ENCODE measurements at places on chromosomes 1 and 21. TPM values are rescaled to one million over a fixed set of nuclear protein-coding genes. Genes with fewer than 3 reads are reported as not detected.

GRCh38 chr21:45996311-45997204 is 15.0 kb downstream of the COL6A1 start:
- no peak for DNase-seq

GRCh38 chr1:230158415-230159291 is 91.6 kb downstream of the GALNT2 start:
- DNase-seq = peak; percentile 91

DNA sequence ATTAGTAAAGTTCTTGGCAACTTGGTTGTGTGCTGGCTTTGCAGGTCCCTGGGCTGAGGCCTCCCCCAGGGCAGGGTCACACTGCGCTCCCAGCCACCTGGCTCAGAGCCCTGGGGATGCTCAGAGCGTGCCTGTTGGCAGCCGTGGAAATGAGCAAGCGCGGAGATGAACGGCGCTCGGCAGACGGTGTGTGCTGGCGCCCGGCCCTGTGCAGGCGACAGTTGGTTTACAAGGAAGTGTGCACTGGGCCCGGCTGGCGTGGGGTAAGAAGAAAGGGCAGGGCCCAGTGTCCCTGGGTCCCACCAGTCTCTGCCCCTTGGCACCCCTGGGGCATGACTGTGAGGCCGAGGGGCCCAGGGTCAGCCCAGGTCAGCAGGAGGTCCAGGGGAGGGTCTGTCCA is 25.7 kb upstream of the PEX10 start:
- DNase-seq = peak; percentile 28

Gene THAP3
- total RNA-seq = 54.6 TPM

Gene SLC16A4
- total RNA-seq = 0.29 TPM

DNA sequence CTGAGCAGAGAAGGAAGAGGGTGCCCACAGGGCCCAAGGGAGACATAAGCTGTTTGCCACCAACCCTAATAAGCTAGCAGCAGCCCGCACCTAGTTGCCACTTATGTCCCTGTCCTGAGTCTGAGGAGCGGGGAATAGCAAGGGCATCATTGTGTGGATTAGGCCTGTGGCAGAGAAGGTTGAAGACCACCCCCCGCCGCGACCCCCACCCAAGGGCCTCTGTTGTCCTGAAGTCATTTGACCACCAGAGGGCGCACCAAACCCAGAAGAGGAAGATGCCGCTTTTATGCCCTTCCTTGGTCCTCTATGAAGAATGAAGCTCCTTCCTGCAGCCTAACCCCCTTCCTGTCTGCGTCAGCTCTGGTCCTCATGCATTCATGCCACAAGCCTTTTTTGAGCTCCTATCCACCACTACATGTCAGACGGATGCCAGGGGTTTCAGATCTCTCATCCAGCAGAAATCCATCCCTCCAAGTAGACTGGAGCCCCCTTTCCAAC is 16.6 kb downstream of the RHBG start:
- DNase-seq = peak; percentile 75

DNA sequence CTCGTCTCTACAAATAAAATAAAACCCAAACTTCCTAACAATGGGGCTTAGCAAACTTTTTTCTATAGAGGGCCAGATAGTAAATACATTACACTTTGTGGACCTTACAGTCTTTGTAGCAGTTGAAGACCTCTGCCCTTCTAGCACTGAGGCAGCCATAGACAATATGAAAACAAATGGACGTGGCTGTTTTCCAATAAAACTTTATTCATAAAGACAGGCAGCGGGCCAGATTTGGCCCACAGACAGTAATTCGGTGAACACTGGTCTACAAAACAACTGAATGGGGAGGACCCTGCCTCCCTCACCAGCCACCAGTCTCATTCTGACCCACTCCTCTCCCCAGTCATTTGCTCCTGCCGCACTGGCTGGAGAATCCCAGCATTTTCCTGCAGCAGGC is 162.3 kb downstream of the KAZN start:
- DNase-seq = no peak

Gene FOXD2
- 0.86 TPM for total RNA-seq

DNA sequence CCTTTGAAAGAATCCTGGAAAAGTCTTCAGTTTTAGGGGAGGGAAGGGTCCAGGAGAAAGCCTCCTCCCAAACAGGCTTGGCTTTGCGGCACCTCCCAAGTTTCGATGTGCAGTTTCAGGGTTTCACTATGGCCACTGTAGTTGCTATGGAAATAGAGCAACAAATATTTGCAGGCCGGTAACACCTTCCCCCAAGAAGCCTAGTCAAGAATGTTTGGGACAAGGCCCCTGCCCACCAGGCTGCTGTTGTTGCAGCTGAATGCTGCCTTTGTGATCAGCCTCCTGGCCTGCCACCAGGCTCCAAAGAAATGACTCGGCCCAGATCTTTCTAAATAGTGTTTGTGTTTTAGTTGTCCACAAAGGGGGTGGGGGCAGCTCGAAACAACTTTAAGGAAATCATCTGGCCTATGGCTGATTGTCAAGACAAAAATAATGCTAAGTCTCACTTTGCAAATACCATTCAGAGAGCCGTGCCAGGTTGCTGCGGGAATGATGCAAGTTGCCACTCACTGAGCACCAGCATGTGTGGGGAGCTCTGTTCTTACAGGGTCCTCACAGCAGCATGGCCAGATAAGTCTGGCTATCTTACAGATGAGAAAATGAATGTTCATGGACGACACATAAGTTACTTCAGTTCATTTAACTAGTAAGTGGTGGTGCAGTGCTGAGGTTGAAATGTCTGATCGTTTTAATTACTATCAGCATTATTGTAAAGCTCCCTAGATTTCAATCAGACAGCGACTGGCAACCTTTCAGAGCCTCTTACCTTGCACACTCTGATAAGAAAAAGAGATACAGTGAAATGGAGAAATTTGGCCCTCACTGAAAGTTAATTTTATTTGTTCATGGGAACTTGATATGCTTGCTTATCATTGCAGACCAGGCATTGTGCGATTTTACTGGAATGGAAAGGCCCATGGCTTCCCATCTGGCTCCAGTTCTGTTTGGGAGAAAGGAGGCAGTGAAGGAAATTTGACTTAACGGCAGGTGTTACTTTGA is 91.2 kb upstream of the JUN start:
- peak; percentile 27 for DNase-seq

- DNase-seq = peak; percentile 98
Measured at GRCh38 chr1:246597340-246597739, 31.1 kb downstream of the CNST start.

GRCh38 chr1:227758366-227758765 is 23.1 kb downstream of the SNAP47 start:
- no peak for DNase-seq

- no peak for DNase-seq
Measured at GRCh38 chr1:162386292-162387225, 5.0 kb downstream of the C1orf226 start.

Gene PKP1
- total RNA-seq = 211 TPM

DNA sequence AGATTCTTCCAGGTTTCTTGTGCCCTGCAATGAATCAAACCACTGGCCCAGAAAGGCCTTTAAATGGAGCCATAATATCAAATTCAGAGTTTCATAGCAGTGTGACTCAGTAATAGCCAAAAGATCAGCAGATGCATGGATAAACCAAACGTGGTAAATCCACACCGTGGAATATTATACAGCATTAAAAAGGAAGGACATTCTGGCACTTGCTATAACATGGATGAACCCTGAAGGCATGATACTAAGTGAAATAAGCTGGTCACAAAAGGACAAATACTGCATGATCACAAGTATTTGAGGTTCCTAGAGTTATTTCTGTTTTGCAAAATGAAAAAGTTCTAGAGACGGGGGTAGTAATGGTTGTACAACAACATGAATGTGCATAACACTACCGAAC is 140.1 kb downstream of the TOMM20 start:
- DNase-seq = no peak

DNA sequence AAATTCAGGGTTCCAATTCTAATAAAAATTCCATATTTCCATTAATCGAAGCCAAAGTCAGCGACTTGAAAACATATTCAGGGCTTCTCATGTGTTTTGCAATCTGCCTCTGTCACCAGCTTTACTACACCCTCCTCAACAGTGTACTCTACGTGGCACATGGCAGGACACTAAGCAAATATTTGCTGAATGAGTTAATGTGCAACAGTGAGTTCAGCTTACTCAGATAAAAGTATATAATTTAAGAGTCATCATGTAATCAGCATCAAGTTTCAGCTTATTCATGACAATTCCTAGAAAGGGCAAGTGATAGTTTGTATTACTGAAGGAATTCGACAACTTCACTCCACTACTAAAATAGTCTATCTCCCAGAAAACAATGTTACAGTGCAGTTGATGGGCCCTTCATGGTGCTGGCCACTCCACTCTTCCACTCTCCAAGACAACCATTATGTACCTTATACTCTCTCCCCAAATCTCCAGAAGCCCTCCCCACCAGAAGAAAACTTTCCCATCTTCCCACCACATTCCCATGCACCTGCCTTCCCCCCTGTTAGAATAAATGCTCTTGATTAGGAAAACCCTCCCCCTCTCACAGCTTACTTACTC is 97.3 kb downstream of the TTLL7 start:
- DNase-seq = peak; percentile 97

- no peak for DNase-seq
Measured at GRCh38 chr1:43521756-43522155, 8.9 kb upstream of the PTPRF start.

Gene CR1L
- not detected for total RNA-seq

- DNase-seq = no peak
Measured at GRCh38 chr1:25433389-25434186, 2.9 kb downstream of the MACO1 start.

GRCh38 chr1:68202239-68202832 is 30.0 kb downstream of the WLS start:
- peak; percentile 64 for DNase-seq

- no peak for DNase-seq
Measured at GRCh38 chr1:68294367-68295066, 62.2 kb upstream of the WLS start.

Gene TTC34
- 1.2 TPM for total RNA-seq

Gene POGZ
- 77.9 TPM for total RNA-seq

Data from PC-3 (cell line).